ENCODE measurements at places on chromosomes 2 and 18.

- no peak for DNase-seq
Measured at GRCh38 chr18:64097497-64097896, 51.4 kb downstream of the LINC00305 start.

- DNase-seq: no peak
Measured at GRCh38 chr2:207805566-207806226, 36.0 kb upstream of the FZD5 start.

- no peak for DNase-seq
Measured at GRCh38 chr2:216302981-216303676, 69.2 kb downstream of the MARCHF4 start.

GRCh38 chr2:9800975-9801726 is 42.1 kb upstream of the TAF1B start:
- DNase-seq: no peak

- DNase-seq: no peak
Measured at GRCh38 chr2:219728991-219729487, 101.6 kb downstream of the SLC4A3 start.

DNA sequence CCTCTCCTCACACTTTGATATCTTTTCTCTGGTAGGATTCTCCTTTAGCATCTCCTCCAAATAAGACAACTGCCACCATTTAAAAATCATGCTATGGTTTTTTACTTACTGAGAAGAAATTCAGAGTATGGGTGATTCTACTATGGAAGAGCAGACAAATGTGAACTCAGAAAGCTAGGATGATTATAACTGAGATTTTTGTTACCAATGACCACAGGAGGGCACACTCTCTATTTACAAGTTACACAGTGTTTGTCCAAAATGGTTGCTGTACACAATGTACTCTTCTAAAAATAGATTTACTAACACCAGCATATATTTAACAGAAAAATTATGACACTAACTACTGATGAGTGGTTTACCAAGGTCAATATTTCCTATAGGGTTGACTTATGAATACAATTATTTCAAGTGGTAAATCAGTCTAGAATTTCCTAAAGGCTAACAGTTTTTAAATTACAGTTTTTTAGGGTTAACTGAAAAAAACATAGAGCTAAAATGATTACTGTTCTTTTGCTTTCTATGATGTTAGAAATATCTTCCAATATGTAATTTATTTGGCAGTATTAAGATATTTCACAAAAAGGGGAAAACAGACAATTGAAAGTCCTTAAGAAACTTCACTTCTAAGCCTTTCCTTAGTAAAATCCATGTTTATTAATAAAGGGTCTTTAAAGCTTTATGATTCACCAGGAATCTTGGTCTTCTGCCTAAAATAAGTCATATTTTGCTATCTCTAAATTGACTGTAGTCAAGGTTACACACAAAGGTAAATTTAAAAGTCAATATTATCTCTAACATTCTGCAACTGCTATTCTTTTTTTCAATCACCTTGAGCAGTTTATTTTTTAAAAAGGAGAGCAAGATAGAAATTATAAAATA is 57.2 kb downstream of the MAP4K3 start:
- DNase-seq: no peak

GRCh38 chr2:149828520-149829210 is 241.1 kb upstream of the MMADHC start:
- no peak for DNase-seq

DNA sequence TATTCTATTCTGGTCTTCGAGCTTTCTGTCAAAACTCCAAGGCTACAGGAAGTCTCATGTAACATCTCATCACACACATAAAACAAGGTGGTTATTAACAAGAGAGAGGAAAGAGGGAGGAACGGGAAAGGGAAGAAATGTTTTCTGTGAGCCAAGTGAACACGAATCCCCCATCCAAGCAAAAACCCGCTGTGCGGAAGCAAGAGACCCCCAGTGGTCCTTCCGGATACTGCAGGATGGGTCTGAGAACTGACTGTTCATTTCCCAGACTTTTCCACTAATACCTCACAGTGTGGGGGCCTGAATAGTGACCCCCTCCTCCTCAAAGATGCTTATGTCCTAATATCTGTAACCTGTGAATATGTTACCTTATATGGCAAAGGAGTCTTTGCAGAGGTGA is 19.0 kb upstream of the DIPK1C start:
- DNase-seq: peak; percentile 64

GRCh38 chr2:42229949-42230348 is 60.8 kb downstream of the EML4 start:
- no peak for DNase-seq

DNA sequence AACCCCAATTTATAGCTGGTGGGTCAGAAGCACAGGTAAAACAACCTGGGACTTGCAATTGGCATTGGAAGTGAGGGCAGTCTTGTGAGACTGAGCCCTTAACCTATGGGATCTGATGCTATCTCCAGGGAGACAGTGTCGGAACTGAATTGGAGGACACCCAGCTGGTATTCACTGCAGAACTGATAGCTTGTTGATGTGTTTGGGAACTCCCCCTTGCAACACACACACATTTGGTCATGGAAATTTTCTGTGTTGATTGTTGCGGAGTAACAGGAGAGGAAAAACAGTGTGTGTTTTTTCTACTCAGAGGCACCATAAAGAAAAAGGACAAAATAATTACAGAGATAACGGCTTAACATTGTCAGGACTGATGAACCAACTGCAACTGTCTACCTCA is 16.1 kb downstream of the TPGS2 start:
- no peak for DNase-seq

DNA sequence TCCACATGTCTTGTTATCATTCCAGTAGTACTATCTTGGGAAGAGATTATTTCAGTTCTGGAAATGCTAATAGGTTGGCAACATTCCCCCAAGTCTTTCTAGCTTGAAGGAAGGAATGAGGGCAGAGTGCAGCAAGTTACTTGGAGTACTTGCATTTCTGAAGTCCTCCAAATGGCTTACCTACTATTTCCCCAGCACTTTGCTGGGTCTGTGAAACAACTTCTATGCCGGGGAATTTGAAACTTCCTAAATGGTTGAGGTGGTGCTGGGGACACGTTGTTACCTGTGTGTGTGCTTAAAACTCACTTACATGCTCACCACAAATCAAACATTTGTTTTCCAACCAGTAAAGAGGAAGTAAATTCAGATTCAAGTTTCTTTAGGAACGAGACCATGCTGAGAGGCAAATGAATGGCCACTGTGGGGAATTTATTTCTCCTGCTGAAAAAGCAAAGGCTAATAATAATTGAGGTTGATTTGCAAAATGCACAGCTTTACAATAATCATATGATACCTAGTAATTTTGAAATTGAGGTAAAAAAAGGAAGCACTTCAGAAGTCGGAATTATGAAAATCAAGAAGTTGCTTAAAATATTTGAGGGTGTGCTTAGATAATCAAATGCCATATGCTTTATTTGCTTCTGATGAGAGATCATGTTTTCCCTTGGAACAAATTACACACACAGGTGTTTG is 1167.7 kb upstream of the ZEB2 start:
- DNase-seq: no peak

- no peak for DNase-seq
Measured at GRCh38 chr2:83565181-83565580, 893.9 kb downstream of the SUCLG1 start.

GRCh38 chr18:63223837-63224236 is 95.7 kb downstream of the BCL2 start:
- no peak for DNase-seq

DNA sequence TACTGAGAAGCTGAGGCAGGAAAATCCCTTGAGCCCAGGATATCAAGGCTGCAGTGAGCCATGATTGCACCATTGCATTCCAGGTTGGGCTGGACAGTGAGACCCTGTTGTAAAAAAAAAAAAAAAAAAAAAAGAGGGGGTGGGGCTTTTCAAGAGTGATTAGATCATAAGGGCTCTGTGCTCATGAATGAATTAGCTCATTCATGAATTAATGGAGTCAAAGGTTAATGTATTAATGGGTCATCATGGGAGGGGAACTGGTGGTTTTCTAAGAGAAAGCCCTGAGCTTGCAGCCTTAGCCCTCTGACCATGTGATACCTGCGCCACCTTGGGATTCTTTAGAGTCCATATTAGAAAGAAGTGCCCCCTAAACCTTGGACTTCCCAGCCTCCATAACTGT is 4.5 kb downstream of the SLC19A3 start:
- DNase-seq: no peak

GRCh38 chr2:127080226-127080937 is 26.6 kb downstream of the BIN1 start:
- no peak for DNase-seq

- DNase-seq: no peak
Measured at GRCh38 chr2:65267008-65267407, 39.4 kb downstream of the ACTR2 start.

GRCh38 chr2:99504844-99505584 is 15.2 kb upstream of the REV1 start:
- DNase-seq: no peak

DNA sequence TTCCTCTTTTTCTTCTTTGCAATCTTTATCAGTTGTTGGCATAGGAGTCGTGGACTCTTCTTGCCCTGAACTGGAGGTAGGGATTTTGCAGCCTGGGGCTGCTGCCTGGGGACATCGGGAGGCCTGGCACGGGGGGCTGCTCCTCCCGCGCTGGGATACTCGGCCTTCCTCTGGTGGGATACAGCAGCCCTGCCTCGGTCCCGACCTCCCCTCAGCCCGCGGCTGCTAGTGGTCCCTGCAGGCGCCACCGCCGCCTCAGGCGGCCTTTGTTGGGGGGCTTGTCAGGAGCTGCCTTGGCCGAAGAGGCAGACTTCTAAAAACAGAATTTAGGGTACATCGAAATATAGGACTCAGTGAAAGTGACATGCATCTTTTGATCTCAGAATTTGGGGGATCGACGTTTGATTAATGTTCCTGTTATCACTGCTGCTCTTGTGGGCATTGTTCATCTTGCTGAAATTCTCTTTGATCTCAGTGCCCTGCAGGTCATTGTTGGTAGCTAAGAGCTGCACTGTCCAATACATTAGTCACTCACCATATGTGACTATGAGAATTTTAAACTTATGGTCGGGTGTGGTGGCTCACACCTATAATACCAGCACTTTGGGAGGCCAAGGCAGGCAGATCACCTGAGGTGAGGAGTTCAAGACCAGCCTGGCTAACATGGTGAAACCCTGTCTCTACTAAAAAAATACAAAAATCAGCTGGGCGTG is 16.3 kb downstream of the POLR2D start:
- no peak for DNase-seq

DNA sequence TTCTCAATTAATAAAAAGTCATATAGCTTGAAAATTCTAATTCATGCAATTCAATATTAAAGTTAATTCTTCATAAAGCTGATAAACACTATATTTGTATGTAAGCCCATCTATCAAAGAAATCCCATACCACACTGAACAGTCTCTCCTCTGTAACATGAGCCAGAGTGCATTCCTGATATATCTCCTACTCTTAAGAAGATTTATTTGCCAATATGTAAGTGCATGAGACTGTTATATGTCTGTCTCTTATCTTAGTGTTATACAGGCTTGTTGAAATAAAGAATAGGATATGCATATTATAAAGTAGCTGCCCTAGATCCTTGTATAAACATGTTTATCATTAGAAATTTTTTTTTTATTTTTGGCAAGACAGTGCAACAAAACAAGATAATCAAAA is 40.4 kb upstream of the TTC32 start:
- DNase-seq: no peak

DNA sequence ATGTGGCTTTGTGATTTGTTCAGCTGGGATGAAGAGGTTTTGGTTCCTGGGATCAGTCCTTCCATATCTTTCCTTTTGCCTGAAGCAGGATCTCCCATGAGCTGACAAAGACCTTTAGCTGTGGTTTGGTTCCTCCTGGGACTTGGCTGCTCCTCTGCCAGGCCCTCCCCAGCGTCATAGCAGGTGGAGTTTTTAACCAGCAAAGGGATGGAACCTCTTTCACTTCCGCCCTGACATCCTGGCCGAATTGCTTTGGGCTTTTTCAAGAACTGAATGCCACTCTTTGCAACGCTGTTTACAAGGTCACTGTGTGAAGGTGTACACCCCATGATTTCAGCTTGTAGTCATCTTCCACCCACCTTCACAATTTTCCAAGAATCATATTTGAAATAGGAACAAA is 390 bp downstream of the PCARE start:
- DNase-seq: no peak

- no peak for DNase-seq
Measured at GRCh38 chr2:239596253-239596652, 195.4 kb upstream of the HDAC4 start.

DNA sequence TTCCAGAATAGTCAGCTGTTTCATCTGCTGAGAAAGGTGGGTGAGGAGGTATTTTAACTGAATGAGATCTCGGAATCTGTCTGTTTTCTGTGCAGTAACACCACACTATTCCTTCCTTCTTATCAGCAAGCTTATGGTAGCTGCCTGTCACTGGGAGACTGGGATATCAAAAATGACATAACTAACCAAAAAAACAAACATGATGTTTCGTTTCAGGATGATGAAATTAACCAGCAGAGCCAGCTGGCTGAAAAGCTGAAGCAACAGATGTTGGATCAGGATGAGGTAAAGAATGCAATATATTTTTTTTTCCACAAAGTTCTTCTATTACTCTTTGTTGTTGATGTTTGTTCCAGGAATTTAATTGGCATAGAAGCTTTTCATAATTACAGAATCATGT is 59.8 kb upstream of the LYPD6B start:
- DNase-seq: no peak

- DNase-seq: no peak
Measured at GRCh38 chr2:71151620-71152019, 21.2 kb downstream of the MPHOSPH10 start.

DNA sequence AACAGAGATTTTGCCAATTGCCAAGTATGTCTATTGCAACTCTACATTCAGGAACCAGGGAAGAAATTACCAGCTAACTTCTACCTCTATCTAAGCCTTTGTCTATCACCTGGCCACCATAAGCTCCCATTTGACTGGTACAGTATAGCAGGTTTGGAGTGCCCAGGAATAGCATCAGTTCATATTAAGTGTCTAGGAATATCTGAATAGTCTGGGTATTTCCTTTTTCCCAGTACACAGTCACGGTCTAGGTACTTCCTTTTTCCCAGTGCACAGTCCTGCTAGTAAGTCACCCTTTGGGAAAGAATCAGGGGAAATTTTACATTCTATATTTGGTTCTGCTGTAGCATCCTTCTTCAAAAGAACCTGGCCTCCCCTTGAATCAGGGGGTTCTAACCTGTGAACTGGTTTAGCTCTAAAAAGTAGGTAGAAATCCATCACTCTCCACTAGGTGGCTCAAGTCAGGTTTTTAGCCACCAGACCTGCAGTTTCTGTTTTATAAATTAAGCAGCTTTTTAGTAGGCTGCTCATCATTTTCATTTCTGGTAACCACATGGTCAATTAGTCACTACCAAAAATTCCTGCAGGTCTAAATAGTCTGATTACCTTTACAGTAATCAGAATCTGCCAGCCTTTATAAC is 49.3 kb upstream of the DNAJC10 start:
- DNase-seq: no peak
